ENCODE measurements at places on chromosomes 11 and 22.

DNA sequence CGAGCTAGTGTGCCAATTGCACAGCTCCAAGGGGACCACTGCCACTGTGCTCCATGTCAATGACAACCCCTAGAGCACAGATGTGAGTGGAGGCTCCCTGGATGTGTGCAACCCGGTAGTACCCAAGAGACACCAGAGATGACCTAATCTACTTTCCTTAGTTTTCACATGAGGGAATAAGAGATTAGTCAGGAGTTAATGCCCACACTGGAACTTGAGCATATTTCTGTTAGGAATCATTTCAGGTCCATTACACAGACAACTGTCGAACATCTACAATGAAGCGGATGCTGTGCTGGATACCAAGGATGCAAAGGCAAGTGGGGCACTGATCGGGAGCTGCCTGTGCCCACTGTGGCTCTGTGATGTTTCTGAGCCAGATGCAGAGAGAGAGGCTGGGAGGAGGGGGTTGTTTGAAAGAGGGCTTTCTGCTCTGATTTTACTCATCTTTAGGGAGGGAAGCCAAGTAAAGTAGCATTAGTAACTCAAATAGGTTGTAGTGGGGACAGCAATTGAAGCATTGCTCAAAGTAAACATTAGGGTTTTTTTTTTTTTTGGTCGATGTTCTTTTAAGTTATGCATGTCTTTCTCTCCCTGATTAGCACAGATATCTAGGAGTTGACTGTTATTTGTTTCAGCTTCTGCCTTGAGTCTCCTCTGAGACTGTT lies 82.5 kb upstream of the SORL1-AS1 start:
- DNase-seq, result no peak

GRCh38 chr22:19755722-19756287 lies 4.8 kb upstream of the TBX1 start:
- no peak for DNase-seq

GRCh38 chr22:41768430-41768829 lies 32.0 kb upstream of the CCDC134 start:
- peak; percentile 20 for DNase-seq

GRCh38 chr22:19708321-19709011 lies 5.8 kb upstream of the SEPTIN5 start:
- DNase-seq, result no peak
